ENCODE measurements at places on chromosomes 4 and X. TPM values are rescaled to one million over a fixed set of nuclear protein-coding genes. Genes with fewer than 3 reads are reported as not detected.

DNA sequence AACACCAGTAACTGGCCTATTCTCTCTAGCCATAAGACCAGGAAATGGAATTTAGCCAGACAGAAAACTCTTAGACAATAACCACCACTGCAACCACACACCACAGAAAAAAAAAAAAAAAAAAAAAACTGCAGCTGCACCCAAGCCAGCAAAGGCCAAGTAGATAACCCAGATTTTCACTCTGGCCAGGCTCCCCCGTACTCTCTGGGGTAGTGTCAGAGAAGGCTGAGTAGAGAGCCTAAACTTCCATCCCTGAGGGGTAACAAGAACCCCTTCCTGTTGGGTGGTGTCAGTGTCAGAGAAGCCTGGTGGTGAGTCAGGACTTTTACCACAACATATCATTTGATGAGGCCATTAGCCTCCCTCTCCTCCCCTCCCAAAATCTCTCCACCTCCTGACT lies 5.6 kb upstream of the DLG3 start:
- no peak overlapping the region for H3K4me3 ChIP-seq
- no peak for DNase-seq
- peaks cover 15% of the 10 kb centered on the region for H3K4me1 ChIP-seq
- H3K27ac ChIP-seq: no peak overlapping the region
- peaks cover 2% of the 10 kb centered on the region for H3K27me3 ChIP-seq

GRCh38 chr4:90174621-90175023 lies 47.4 kb downstream of the CCSER1 start:
- H3K36me3 ChIP-seq: no peaks in the 10 kb centered on the region
- H3K4me3 ChIP-seq: no peak overlapping the region
- DNase-seq: peak; percentile 9
- H3K4me1 ChIP-seq: peaks cover 8% of the 10 kb centered on the region
- H3K27ac ChIP-seq: no peak overlapping the region
- no peaks in the 10 kb centered on the region for H3K27me3 ChIP-seq

- no peak overlapping the region for H3K27ac ChIP-seq
- no peaks in the 10 kb centered on the region for H3K27me3 ChIP-seq
- no peaks in the 10 kb centered on the region for H3K36me3 ChIP-seq
- DNase-seq: no peak
Measured at GRCh38 chrX:18415386-18415785, 10.0 kb upstream of the CDKL5 start.

GRCh38 chrX:103396186-103396585 lies 19.8 kb downstream of the BEX3 start:
- no peak for DNase-seq
- no peak overlapping the region for H3K27ac ChIP-seq
- peaks cover 11% of the 10 kb centered on the region for H3K4me1 ChIP-seq
- H3K27me3 ChIP-seq: no peaks in the 10 kb centered on the region
- no peak overlapping the region for H3K4me3 ChIP-seq
- H3K36me3 ChIP-seq: no peaks in the 10 kb centered on the region

DNA sequence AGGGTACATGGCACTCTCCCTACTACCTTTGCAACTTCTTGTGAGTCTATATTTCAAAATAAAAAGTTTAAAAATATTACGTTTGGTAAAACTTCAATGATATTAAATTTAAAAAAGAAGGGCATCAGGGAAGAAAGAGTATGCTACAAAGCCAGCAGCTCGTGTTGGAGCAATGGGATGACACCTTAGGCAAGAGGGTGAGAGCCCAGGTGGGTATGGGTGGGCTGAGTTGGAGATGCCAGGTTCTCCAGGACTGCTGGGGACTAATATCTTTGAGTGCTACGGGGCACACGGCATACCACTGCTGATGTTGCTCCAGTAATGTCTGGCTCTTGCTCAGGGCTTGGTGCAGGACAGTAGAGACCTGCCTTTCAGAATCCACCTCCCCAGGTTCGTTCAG lies 132.4 kb downstream of the EVC2 start:
- no peaks in the 10 kb centered on the region for H3K4me1 ChIP-seq
- no peak overlapping the region for H3K27ac ChIP-seq
- peaks cover 9% of the 10 kb centered on the region for H3K36me3 ChIP-seq
- no peaks in the 10 kb centered on the region for H3K27me3 ChIP-seq
- no peak for DNase-seq

GRCh38 chr4:55447831-55448230 lies 52.1 kb downstream of the TMEM165 start:
- no peak overlapping the region for H3K4me3 ChIP-seq
- peaks cover 3% of the 10 kb centered on the region for H3K4me1 ChIP-seq

- H3K27ac ChIP-seq: peak overlapping the region; percentile 68
- H3K4me3 ChIP-seq: peak overlapping the region; percentile 55
- no peaks in the 10 kb centered on the region for H3K36me3 ChIP-seq
- H3K27me3 ChIP-seq: no peaks in the 10 kb centered on the region
- peak; percentile 48 for DNase-seq
Measured at GRCh38 chr4:125266901-125267604, 47.7 kb upstream of the FAT4 start.

DNA sequence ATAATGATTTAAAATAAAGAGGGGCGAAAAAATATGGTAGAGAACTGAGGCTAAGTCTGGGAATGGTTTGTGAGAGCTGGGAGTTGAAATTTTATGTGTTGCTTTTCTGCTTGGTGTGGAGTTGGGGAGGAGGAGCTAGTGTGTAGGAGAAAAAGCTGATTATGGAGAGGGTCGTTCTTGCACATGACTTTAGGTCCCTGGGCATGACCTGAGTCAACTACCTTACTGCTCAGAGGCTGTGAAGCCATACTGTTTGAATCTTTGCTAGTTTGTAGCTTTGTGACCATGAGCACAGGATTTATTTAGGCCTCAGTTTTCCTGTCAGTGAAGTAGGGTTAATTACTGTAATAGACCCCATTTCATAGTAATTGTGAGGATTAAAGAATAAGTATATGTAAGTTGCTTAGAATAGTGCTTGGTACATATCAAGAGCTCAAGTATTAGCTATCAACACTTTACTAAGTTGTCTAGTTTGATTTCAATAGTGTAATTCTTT lies 78.6 kb downstream of the KDM6A start:
- peaks cover 24% of the 10 kb centered on the region for H3K4me1 ChIP-seq
- peak overlapping the region; percentile 51 for H3K4me3 ChIP-seq
- no peaks in the 10 kb centered on the region for H3K36me3 ChIP-seq
- H3K27me3 ChIP-seq: no peaks in the 10 kb centered on the region
- no peak for DNase-seq

GRCh38 chr4:110798687-110799086 lies 175.8 kb upstream of the PITX2 start:
- no peaks in the 10 kb centered on the region for H3K4me1 ChIP-seq
- DNase-seq: no peak
- H3K4me3 ChIP-seq: no peak overlapping the region
- H3K27me3 ChIP-seq: no peaks in the 10 kb centered on the region
- H3K36me3 ChIP-seq: no peaks in the 10 kb centered on the region
- H3K27ac ChIP-seq: no peak overlapping the region

DNA sequence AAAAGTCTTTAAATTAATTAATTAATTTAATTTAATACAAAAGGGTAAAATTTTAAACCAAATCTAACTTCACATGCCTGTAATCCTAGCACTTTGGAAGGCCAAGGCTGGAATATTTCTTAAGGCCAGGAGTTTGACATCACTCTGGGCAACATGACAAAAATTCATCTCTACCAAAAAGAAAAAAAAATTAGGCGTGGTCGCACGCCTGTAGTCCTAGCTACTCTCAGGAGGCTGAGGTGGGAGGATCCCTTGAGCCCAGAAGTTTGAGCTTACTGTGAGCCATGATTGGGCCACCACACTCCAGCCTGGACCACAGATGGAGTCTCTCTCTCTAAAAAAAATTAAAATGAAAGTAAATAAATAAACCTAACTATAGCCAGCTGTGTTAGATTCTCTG lies 39.2 kb upstream of the ANTXR2 start:
- no peak overlapping the region for H3K27ac ChIP-seq
- no peaks in the 10 kb centered on the region for H3K27me3 ChIP-seq
- DNase-seq: no peak
- H3K4me1 ChIP-seq: peaks cover 8% of the 10 kb centered on the region
- H3K36me3 ChIP-seq: no peaks in the 10 kb centered on the region

DNA sequence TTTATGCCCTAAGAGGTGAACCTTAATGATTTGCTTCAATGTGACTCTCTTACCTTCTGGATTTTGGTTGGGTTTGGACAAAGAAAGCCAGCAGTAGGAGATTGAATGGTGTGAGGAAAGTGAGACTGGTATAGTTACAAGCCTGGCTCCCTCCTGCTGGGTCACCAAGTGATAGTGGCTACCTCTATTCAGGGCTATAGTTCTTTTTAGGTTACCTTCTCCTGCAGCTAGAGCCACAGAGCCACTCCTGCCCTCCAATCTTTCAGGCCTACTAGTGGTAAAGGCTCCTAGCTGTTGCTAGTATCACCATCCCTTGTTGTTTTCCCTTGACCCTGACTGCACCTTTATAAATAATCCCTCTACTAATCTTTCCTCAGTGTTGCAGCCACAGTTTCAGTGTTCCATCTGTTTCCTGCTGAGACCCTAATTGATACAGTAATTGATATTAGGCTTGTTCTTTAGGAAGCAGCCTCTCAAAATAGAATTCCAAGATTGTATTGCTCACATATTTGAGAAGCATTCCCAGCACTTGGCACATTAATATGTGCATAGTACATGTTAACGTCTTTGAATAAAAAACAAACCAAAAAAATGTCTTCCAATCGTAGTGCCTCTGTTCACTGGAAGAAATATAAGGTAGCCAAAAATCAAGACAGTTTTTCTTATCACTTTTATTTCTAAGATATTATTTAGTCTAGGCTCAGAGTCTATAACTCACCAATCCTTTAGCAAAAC lies 82.3 kb downstream of the SRPX start:
- H3K27me3 ChIP-seq: no peaks in the 10 kb centered on the region
- no peaks in the 10 kb centered on the region for H3K4me1 ChIP-seq
- DNase-seq: no peak
- no peaks in the 10 kb centered on the region for H3K36me3 ChIP-seq
- no peak overlapping the region for H3K4me3 ChIP-seq

- H3K27me3 ChIP-seq: no peaks in the 10 kb centered on the region
- H3K4me3 ChIP-seq: no peak overlapping the region
- H3K36me3 ChIP-seq: no peaks in the 10 kb centered on the region
- H3K4me1 ChIP-seq: peaks cover 3% of the 10 kb centered on the region
- no peak overlapping the region for H3K27ac ChIP-seq
Measured at GRCh38 chr4:116358633-116359222, 726.6 kb downstream of the TRAM1L1 start.

DNA sequence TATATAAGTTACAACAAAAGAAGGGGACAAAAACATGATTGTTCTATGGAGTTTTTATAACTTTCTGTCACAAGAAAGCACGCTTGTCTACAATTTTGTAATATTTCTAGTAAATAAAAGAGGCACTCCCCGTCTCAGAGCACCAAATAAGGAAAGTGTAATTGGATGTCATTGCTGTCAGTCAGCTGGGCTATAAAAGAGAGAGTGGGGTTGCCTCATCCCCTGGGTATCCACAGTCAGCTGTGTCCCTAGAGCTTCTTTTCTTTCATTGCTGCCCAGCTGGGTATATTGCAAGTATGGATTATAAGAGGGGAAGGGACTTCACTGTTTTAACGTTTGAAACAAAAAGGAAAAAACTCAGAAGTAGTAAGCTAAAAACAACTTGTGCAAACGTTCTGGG lies 61.3 kb downstream of the NPNT start:
- H3K36me3 ChIP-seq: no peaks in the 10 kb centered on the region
- H3K27ac ChIP-seq: no peak overlapping the region
- DNase-seq: no peak
- H3K4me3 ChIP-seq: no peak overlapping the region
- H3K27me3 ChIP-seq: no peaks in the 10 kb centered on the region
- H3K4me1 ChIP-seq: no peaks in the 10 kb centered on the region

GRCh38 chr4:95537191-95537590 lies 11.6 kb downstream of the UNC5C start:
- no peak overlapping the region for H3K27ac ChIP-seq
- peaks cover 11% of the 10 kb centered on the region for H3K27me3 ChIP-seq
- H3K4me3 ChIP-seq: no peak overlapping the region
- DNase-seq: no peak
- no peaks in the 10 kb centered on the region for H3K4me1 ChIP-seq
- H3K36me3 ChIP-seq: no peaks in the 10 kb centered on the region

DNA sequence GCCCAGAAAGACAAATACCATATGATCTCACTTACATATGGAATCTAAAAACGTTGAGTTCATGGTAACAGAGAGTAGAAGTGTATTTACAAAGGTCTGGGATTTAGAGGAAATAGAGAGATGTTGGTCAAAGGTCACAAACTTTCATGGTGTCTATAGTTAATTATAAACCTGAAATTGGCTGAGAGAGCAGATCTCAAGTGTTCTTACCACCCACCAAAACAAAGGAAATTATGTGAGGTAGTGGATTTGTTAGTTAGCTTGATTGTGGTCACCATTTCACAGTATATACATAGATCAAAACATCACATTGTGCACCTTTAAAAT lies 186.8 kb downstream of the NWD2 start:
- no peaks in the 10 kb centered on the region for H3K36me3 ChIP-seq
- no peak for DNase-seq

Gene BTC
- polyA plus RNA-seq: 0.62 TPM

Gene UBE2A
- 76.2 TPM for polyA plus RNA-seq

GRCh38 chr4:150078579-150079080 lies 385 bp downstream of the DCLK2 start:
- no peak overlapping the region for H3K27ac ChIP-seq
- H3K27me3 ChIP-seq: peaks cover 27% of the 10 kb centered on the region
- H3K36me3 ChIP-seq: no peaks in the 10 kb centered on the region
- no peaks in the 10 kb centered on the region for H3K4me1 ChIP-seq
- H3K4me3 ChIP-seq: peak overlapping the region; percentile 47
- no peak for DNase-seq

DNA sequence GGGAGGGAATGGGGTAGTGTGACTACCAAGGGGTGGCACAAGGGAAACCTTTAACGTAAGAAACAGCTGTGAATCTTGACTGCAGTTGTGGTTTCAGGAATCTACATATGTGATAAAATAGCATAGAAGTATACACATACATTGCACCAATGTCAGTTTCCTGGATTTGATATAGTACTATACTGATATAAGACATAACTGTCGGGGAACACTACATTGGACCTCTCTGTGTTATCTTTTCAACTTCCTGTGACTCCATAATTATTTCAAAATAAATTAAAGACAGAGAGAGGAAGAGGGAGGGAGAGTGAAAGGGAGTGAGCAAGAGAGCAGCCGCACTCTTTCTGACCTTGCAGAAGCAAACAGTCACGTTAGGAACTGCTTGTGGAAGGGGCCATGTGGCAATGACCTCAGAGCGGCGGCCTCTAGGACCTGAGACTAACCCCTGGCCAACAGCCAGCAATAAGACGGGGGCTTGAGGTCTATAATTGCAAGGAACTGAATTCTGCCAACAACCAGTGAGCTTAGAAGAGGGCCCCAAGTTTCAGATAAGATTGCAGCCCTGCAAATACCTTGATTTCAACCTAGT lies 47.4 kb downstream of the NALF2 start:
- H3K36me3 ChIP-seq: no peaks in the 10 kb centered on the region
- no peak overlapping the region for H3K4me3 ChIP-seq
- DNase-seq: no peak
- no peak overlapping the region for H3K27ac ChIP-seq

GRCh38 chr4:167238226-167238625 lies 3.9 kb upstream of the SPOCK3 start:
- peaks cover 26% of the 10 kb centered on the region for H3K27me3 ChIP-seq
- peaks cover 4% of the 10 kb centered on the region for H3K4me1 ChIP-seq
- DNase-seq: no peak
- no peak overlapping the region for H3K4me3 ChIP-seq
- no peak overlapping the region for H3K27ac ChIP-seq
- H3K36me3 ChIP-seq: no peaks in the 10 kb centered on the region
